NCI-H1417 treated with DMSO at 0.1 percent for 48 hours (cell line): ENCODE measurements at places on chromosomes 16 and 17.

DNA sequence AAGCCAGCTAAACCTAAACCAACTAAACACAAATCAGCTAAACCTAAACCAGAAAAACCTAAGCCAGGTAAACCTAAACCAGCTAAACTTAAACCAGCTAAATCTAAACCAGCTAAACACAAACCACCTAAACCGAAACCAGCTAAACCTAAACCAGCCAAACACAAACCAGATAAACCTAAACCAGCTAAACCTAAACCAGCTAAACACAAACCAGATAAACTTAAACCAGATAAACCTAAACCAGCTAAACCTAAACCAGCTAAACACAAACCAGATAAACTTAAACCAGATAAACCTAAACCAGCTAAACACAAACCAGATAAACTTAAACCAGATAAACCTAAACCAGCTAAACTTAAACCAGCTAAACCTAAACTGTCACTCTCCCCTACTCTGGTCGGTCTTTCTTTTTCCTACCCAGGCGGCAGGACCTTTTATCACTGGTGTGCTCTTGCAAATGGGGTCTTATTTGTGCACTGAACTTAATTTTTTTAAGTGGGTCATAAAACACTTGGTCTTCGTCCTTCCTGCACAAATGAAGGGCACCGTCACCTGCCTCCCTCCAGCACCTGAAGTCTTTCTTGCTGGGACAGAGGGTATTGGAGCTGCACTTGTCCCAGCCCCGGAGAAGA, 7.2 kb downstream of the EVPL start:
- no peak for DNase-seq

DNA sequence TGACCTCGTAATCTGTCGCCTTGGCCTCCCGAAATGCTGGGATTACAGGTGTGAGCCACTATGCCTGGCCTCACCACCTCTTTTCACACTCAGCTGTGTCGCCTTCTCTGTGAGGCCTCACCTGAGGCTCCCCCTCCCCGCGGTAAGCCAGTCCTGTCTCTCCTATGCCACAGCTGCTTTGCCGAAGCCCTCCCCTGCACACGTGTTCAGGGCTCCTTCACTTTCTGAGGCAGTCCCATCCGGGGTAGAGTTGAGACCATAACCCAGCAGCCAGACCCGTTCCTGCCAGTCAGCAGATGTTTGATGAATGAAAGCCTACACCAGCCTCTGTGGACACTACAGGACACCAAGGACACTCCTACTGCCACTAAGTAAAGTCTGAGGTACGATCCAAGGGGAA, 10.6 kb downstream of the USP7 start:
- DNase-seq = no peak

DNA sequence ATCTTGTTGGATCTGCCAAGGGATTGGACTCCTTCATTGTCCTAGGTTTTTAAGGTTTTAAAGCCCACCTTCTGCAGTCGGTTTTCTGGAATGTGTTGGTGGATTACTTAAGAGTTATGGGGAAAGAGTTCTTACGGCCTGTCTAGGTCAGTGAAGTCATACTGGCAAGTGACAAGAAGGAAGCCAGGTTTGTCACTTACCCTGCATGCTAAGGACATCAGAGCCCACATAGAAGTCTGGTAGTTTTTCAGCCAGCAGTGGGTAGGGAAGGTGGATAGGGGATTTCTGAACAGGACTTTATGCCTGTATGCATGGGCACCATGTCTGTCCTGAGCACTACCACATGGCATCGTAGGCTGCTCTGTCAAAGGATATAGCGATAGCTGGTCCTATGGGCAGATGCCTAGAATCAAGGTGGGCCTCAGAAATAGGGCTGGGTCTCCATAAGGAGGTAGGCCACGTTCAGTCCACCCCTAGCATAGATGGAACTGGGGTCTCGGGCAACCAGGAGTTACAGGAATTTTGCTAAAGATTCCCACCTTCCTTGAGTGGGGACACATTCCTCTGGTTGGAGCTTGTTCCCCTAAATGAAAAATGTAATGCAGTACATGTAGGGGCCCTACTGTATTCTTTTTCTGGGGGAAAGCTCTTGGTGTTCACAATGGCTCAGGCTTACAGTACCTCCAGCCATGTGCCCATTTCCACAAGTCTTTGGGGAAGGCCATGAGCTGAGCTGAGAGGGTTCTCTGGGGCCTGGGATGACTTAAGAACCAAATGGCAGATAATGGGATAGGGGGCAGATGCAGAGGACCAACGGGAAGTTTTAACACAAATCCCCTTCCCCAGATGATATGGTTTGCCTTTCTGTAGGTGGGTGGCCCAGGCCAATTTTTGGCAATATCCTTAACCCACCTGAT, 27.5 kb downstream of the TRPV2 start:
- no peak for DNase-seq

DNA sequence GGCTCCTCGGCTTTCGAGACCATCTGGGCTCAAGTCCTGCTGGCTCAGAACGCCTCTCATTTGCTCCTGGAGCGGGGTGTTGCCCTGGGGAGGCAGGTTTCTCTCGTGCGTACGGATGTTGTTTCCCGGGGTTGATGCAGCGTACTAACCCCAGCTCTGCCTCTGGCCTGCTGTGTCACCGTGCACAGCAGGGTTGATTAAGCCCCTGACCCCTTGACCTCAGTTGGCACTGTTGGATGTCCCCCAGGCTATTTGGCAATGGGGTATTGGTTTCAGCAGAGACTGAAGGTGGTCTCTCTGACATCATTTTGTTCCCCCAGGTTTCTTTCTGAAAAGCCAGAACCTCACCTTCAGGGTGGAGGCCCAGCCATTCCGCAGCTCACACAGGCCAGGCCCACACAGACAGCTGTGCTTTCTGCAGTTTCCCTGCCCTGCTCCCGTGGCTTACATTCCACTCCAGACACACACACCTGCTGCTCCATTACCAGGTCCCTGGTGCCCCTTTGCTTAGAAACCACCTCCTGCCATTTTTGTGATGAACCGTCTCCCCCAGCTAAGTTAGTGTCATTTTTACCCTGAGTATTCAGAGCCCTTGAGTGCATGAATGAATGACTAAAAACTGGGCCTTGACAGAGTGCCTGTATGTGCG, 233.5 kb downstream of the CCDC182 start:
- DNase-seq = no peak

DNA sequence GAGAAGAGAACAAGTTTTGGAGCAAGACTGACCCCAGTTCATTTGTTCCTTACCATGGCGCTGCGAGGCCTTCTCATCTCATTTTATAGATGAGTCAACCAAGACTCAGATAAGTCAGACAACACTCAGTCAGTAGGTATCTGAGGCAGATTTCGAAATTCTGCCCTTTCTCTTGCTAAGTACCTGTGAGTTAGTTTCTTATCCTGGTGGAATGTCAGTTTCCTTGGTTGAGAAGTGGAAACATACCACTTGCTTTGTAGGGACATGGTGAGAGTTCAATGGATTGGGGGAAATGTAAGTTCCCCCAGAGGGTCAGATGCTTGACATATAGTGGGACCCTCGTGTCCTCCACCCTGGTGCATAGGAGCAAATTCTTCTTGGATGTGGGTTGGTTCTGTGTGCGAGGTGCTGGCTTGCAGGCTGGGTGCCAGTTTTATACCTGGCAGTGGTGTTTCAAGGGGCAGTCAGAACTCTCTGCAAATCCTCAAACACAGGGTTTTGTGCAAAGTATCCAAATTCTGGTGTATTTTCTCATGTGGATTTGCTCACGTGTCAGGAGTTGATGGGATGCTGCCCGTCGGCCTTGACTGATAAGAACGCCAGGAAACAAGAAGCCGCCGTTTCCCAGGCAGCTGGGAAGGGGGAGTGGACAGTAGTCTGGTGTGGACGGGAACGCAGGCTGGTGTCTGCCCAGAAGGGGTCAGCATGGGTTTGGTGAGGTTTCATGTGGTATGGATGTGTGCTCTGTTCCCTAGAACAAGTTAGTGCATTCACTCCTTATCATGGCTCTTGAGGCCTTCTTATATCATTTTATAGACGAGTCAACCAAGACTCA, 61.1 kb upstream of the CIBAR2 start:
- DNase-seq = no peak

GRCh38 chr16:86753399-86753798, 175.1 kb downstream of the FOXL1 start:
- no peak for DNase-seq

DNA sequence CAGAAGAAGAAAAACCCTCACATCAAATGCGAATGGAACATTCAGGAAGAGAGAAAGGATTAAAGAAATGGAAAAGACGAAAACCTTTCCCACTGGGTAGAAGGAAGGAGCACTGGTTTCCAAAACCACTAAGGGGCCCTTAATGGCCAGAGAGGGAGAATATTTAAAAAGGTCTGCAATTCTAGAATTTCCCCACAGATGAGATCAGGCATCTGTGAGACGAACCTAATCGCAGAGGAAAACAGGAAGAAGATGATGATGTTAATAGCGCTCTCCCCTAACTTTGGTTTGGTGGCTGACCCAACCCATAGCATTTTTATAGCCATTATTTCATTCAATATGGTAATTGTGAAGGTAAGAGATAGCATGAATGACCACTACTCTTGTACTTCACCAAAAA, 32.8 kb downstream of the XYLT1 start:
- no peak for DNase-seq

- DNase-seq = no peak
These were observed 131.0 kb downstream of the AATF start for GRCh38 chr17:37079735-37080134.

DNA sequence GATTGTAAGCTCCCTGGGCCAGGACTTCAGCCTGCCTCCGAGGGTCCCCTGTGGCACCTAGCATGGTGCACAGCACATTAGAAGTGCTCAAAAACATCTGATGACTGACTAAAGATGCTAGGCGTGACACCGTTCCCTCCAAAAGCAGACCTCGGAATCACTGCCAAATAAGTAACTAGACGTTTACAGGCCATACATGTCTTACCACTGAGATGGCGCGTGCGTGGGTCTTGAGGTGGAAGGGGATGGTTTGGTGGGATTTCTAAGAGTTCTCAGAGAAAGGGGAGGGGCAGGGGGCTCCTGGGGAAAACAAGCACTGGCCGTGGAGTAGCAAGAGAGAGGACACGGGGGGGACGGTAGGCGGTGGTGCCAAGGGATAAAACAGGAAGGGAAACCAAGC, 12.4 kb downstream of the MPO start:
- DNase-seq = no peak

DNA sequence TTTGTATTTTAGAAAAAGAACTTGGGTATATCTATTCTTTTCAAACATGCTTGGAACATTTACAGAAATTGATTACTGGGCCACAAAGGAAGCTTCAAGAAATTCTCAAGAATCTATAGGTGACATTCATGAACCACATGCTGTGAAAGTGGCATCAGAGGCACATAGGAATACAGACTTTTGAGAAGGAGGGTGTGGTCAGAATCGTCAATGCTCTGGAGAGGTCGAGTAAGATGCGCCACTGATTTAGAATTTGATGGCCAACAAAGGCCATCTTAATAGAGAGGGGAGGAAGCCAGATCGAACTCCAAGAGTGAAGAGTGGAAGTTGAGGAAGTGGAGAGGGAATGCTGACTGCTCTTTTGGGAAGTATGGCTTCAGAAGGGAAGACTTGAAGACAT, 3.5 kb upstream of the NSMCE1 start:
- DNase-seq = no peak

- DNase-seq = no peak
These were observed 52.5 kb downstream of the NKD1 start for GRCh38 chr16:50600582-50601283.

GRCh38 chr16:89786474-89787364, 29.7 kb downstream of the FANCA start:
- DNase-seq = no peak

- no peak for DNase-seq
These were observed 41.4 kb downstream of the MIS12 start for GRCh38 chr17:5527601-5528250.

DNA sequence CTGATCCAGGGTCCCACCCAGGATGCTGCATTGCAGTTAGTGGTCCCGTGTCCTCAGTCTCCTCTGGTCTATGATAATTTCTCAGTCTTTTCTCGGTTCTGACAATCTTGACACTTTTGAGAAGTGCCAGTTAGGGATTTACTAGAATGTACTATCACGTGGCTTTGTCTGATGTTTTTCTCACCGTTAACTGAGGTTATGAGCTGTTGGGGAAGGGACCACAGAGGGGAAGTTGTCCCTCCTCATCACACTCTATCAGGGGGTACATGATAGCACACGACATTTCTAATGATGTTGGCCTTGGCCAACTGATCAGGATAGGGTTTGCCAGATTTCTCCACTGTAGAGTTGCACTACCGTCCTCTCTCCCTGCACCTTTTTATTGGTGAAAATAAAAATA, 250.9 kb upstream of the SDK2 start:
- DNase-seq = no peak

GRCh38 chr17:63035271-63035670, 69.2 kb downstream of the TANC2 start:
- DNase-seq = no peak

DNA sequence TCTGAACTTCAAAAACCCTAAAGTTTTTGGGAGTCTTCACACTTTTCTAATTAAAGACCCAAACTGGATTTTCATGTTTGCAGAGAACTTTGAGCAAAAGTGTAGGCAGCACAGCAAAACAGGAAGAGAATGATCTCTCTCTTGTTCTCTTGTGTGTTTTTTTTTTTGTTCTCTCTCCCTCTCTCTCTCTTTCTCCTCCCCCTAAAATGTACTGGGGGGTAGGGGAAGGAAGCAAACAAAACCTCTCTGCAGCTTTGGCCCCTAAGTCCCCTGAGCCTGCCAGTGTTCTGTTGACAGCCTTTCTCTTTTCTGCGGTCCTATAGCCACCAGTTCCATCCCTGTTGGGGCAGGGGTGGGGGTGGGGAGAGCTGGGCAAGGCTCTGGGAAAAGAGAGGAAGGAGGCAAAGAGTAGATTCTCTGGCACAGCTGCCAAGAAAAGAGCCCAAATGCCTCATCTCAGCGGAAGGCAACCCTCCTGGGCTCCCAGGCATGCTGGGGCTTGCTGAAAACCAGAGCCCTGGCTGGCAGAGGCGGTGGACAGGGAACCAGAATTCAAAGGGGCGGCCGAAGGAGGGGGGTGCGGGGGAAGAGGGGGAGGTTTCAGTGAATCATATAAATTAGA, 295.3 kb downstream of the SOX9 start:
- DNase-seq = no peak

- no peak for DNase-seq
These were observed 77.3 kb upstream of the ATF7IP2 start for GRCh38 chr16:10308305-10309193.

DNA sequence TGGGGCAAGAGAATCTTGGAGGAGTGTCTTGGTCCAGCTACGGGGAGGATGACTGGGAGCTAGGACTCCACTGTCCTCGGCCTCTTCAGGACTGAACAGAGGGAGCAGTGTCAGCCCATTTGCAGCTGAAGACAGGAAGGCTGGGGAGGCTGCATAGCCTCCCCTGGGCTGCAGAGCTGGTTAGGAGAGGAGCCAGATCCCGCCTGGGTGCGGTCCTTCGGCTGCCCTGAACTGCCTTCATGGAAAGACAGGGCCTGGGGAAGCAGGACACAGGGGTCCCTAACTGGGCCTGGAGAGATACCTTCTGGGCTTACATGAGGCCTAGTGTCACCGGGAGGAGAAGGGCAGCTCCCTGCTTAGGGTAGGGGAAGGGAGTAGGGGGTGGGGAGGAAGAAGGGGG, 26.6 kb downstream of the UNC13D start:
- DNase-seq = no peak

- DNase-seq = no peak
These were observed 10.0 kb downstream of the TNFAIP1 start for GRCh38 chr17:28345419-28346198.

GRCh38 chr16:87278191-87279093, 38.8 kb downstream of the C16orf95 start:
- DNase-seq = no peak
